ENCODE measurements at places on chromosomes 11 and 22.

GRCh38 chr11:8917157-8917825 is 6.3 kb downstream of the AKIP1 start:
- peak; percentile 78 for DNase-seq

DNA sequence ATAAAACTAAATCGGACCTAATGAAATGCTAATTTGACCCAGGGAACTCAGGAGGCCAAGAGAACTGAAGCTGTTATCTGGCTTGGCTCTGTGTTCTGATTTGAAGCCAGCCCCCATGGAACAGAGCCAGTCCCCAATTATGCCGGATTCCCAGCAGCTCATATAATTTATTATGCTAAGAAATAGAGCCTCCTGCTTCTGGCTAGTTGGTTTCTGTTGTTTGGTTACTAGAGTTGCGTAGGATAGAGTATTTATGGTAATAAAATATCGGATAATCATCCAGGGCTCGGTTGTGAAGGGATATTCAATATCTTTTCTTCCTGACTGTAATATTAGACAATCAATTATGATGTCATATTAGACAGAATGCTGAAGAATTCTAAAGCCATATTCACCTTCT is 120.4 kb upstream of the TTC12 start:
- DNase-seq: no peak

- no peak for DNase-seq
Observed at GRCh38 chr11:33889296-33889695, 2.6 kb downstream of the LMO2 start.

GRCh38 chr11:69834251-69834650 is 15.0 kb upstream of the FGF3 start:
- DNase-seq: no peak

- peak; percentile 23 for DNase-seq
Observed at GRCh38 chr11:75760710-75761493, 7.7 kb upstream of the DGAT2 start.

- DNase-seq: no peak
Observed at GRCh38 chr11:121667836-121668235, 215.1 kb upstream of the SORL1-AS1 start.

- DNase-seq: no peak
Observed at GRCh38 chr11:15910761-15911160, 445.6 kb downstream of the SOX6 start.

- peak; percentile 37 for DNase-seq
Observed at GRCh38 chr11:87398931-87399330, 361.2 kb downstream of the TMEM135 start.

DNA sequence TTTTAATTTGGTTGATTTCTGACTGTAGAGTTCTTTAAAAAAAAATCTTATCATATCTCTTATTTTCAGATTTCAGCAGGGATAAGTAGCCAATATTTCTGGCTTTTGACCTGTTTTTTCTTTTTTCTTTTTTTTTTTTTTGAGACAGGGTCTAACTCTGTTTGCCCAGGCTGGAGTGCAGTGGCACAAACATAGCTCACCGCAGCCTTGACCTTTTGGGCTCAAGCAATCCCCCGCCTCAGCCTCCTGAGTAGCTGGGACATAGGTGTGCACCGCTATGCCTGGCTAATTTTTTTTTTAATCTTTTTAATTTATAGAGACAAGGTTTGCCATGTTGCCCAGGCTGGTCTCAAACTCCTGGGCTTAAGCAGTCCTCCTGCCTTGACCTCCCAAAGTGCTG is 23.9 kb upstream of the ZBTB44 start:
- DNase-seq: no peak

- DNase-seq: no peak
Observed at GRCh38 chr11:126512251-126512650, 156.8 kb downstream of the ST3GAL4 start.

DNA sequence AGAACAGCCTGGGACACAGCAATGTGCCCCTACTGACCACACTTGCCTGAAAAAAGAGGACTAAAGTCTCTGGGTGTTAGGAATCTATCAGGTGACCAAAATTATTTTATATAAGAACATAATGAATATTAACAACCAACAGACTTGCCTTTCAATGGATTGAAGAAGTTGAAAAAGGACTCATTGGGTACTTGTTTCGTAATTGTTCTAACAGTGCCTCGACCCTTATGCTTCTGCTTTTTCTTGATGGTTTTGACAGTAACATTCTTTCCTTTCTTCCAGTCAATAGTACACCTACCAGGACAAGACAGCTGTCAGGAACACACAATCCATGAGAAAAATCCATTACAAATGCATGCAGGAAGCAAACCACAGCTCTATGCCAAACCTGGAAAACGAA is 29.0 kb upstream of the PHLDA2 start:
- no peak for DNase-seq

GRCh38 chr11:122393209-122393860 is 262.2 kb upstream of the UBASH3B start:
- DNase-seq: no peak

GRCh38 chr11:44633641-44634040 is 68.2 kb downstream of the CD82 start:
- DNase-seq: no peak

DNA sequence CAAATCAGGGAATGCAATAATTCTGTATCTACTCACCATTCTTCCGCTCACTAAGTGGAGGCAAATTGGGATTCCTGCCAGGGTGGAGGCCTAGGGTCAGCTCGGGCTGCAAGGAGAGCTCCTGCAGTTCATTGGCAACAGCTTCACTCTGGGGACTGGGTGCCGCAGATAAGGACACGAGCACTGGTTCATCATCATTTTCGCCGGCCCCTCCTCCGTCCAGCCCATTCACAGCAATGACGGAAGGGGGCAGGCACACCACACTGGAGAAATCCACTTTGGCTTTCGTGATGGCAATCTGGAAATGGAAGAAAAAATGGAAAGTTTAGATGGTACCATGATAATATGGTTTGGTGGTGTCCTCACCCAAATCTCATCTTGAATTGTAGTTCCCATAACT is 84.4 kb downstream of the MRTFA start:
- DNase-seq: no peak

DNA sequence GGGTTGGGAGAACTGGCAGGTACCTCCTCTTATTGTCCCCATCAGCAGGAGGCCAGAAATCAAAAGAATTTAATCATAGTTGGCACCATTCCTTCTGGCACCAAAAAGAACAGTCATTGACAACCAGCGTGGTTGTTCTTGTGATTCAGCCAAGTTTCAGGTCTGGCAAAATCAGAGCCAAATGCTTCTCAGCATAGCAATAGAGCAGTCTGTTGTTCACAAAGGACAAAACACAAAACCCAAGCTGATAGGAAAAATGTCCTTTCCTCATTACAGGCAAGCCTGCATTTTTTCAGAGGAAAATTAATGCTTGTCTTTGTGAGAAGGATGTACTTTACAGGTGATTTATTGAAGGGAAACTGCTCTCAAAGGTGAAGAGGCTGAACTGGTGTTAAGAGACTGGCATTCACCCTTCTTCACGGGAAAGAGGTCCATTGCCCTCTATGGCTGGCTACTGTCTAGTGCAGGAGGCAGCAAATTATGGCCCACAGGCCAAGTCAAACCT is 241.8 kb upstream of the ARHGAP42 start:
- DNase-seq: no peak

GRCh38 chr11:61445516-61445915 is 15.6 kb downstream of the SDHAF2 start:
- DNase-seq: no peak

GRCh38 chr22:45226503-45227186 is 14.0 kb downstream of the KIAA0930 start:
- no peak for DNase-seq

Data from GM04503 (cell line).